ENCODE measurements at places on chromosomes 1 and 21. TPM values are rescaled to one million over a fixed set of nuclear protein-coding genes. Genes with fewer than 3 reads are reported as not detected.

BTBD19 gene
- total RNA-seq, result 47.2 TPM

OXCT2 gene
- total RNA-seq, result 0.53 TPM

NBPF6 gene
- total RNA-seq, result not detected

DNA sequence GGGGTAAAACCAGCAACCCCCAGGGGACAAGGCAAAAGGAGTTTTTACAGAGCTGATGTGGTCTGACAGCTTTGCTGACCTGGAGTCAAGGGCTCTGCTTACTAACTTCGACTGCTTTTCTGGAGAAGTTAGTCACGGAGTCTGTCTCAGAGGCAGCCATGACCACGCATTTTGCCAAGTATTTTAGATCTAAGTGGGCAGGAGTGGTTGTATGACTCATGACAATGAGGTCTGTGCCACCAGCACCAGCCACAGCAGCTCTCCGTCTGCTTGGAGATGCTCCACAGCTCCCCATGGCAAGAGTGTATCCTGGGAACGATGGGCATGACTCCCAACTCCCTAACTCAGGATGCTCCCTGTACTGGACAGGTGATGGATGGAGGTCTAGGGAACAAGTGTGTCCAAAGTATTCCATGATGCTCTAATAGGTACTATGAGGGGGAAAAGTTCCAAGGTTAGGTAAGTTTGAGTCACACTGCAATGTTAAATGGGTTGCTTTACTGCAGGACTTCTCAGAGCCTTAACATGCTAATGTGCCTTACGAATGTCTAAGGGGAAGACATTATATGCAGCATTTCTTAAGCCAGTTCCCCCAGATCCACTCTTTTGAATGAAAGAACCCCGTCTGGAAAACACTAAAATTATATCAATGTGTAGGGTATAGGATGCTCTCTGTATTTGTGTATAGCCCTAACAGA is 359.0 kb downstream of the HHAT start:
- no peak overlapping the region for H3K4me3 ChIP-seq
- H3K36me3 ChIP-seq, result no peaks in the 10 kb centered on the region
- DNase-seq, result no peak
- no peak overlapping the region for H3K27ac ChIP-seq
- H3K4me1 ChIP-seq, result no peaks in the 10 kb centered on the region
